Stimulated activated CD4-positive, alpha-beta T cell treated with anti-CD3 and anti-CD28 coated beads, Interleukin-12 subunit alpha, Interleukin-12 subunit beta, amount 100 ng/mL, for 24 hours (primary cell): ENCODE measurements at places on chromosomes 4 and X.

GRCh38 chr4:7558436-7558835 lies 123.7 kb upstream of the PSAPL1 start:
- DNase-seq = no peak

DNA sequence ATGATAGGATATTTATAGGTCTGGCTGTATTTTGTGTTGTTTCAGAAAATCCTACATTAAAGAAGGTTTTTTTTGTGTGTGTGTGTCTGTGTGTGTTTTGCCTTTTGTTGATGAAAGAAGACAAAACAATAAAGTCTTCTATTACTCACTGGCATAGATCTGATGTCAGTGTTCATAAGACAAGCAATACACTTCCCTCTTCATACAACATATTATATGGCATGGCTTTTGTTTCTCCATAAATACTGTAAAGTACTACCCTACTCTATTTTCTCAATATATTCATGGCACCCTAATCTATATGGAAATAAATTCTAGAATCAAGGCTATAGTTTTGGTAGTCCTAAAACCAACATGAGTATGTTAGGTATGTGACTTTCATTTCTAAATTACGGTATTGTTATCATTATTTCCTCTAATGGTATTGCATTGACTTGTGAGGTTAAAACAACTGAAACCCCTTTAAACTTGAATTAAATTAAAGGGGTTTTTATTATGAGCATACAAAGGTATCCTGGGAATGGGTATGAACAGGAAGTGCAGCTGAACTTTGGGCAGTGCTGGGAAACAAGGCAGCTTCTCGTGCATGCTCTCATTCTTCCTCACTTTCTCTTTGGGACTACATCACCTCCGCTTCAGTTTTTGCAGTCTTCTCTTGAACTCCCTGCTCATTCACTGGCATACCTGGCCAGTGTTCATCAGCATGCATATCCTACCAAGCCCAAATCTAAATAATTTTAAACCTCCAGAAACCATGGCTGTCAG lies 70.5 kb upstream of the PRSS48 start:
- no peak for DNase-seq

DNA sequence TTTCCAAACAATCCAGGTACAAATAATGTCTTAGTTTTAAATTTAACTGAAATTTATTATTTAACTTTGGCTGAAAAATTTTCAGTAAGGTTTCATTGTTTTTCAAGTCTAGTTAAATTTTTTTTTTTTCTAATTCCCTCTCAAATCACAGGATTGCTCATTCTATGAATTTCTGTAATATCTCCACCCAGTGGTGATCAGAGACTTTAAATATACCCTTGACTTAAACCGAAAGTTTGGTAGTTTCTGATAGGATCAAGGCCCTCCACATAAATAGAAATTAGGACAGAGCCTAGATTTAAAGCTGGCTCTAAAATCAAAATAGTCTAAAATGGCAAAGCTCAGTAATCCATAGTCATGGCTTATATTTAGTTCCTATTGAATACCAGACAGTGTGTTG lies 175.4 kb downstream of the TBCK start:
- DNase-seq = no peak

DNA sequence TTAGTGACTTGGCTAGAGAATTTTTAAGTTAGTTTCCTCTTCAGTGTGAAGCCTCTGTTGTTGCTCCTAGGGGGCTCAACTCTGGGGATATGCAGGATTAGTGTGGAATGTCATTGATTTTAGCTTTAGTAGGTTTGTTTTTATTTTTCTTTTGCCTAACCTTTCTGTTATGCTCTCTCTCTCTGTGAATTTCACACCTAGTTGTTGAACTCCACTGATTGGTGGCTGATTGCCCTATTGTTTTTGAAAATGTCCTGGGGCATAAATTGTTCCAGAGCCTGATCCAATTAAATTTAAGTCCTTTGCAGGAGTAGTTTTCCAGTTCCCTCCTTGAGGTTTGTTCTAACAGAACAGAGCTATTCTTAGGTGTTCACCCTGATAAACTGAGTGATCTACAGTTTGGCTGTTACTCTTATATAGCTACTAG lies 393.3 kb upstream of the CTSO start:
- DNase-seq = no peak

- DNase-seq = no peak
These were observed 414.8 kb downstream of the OPHN1 start for GRCh38 chrX:68018248-68019203.

DNA sequence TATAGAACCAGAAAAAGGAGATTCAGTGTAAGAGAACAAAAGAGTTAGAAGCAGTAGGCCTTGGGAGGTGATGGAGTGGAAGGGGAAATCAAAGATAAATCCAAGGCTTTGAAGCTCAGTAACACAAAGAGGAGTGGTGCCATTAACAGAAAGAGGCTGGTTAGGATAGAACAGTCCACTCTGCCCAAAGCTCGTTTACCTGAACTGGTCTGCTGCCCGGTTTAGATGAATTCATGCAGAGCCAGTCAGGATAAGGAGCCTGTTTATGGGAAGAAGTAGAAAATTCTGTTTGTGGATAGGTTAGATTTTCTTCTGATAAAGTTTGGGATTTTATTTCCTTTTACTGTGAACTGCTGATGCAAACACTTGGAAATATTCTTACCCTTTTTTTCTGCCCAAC lies 80.6 kb downstream of the HMGB2 start:
- DNase-seq = no peak

DNA sequence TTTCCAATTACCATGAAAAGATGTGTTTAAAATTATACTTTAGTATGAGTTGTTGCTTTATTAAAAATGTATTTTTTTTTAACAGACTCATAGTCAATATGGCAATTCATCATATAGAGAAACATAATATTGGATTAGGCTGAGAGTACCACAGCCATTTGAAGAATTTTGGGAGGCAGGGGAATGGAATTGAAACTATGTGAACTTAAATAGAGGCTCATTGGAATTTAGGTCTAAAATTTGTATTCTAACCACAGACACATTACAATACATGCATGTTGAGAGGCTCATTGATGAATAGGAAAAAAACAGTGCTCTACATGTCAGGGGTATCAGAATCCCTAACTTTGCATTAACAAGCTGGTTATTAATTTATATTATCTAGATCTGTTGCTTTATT lies 269.6 kb downstream of the DKK2 start:
- no peak for DNase-seq
